ENCODE measurements at places on chromosomes 12 and 14.
A peak's percentile ranks its signal among the peaks of the same experiment; 100 is the strongest.

DNA sequence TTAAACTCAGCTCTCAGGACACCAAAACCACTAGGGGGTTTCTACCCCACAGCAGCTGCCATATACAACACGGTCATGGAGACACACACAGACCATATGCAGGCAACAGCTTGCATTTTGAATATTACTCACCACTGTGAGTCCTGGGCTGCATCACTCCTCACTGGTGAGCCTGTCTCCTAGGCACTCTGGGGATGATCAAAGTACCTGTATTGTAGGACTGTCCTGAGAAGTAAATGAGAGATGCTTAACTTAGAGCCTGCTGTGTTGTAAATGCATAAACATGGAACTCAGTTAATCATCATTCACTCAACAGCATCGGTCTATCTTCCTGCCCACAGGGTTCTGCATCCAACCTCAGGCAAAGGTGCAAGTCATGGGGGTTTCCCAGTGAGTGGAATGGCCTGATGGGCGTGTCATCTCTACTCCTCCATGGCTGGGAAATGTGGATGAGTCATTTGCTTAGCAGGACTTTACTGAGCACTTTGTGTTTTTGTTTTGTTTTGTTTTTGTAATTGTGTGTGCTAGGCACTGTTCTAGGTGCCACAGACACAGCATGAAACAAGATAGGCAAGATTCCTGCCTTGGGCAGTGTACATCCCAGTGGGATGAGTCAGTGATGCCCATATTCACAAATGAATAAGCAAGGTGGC is 1141.2 kb upstream of the TMEM132C start:
- DNase-seq = no peak

DNA sequence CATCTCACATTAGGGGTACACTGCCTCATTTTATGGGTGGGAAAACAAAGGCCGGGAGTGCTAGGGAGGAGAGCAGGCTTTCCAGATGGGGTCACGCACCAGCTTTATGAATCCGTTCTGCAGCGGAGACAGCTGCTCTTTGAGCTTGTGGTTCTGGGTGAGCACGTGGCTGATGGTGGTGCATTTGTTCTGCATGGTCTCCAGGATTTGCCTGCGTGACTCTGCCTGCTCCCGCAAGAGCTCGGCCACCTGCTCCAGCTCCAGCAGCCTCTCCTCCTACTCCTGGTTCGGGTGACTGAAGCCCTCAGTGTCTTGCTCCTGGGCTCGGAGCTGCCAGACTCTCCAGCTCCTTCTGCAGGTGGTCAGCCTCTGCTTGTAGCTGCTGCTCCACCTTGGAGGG is 23.6 kb upstream of the BLTP3B start:
- DNase-seq = no peak

DNA sequence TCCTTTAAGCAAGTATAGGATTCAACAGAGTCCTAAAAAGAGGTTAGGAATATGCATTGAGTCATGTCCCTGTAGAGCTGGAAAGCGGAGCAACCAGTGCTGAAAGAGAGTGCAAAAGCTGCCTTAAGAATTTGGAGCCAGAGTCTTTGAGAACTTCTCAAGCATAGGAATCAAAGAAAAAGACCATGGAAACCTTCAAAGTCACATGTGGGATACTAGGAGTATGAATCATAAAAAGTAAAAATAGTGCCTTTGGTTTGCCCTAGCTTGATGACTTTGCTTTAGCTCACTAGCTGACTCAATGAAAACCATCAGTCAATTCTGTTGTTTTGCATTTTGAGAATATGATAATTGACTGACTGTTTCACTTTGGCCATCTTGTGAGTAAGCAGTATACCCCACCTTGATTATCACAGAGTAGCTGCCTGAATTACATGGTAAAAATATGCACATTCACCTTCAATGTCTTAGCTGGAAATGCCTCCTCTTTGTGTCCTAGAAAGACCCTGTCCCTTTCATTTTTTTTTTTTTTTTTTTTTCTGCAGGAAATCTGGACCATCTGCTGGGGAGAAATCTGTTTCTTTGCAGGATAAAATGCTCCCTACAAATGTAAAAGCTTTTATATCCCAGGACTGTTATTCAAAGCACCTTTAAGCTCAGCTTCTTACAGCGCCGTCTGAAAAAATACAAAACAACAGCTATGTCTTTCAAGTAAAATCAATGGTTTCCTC is 248.6 kb upstream of the KRR1 start:
- DNase-seq = no peak

GRCh38 chr12:11697670-11698387 is 48.4 kb downstream of the ETV6 start:
- DNase-seq = no peak

DNA sequence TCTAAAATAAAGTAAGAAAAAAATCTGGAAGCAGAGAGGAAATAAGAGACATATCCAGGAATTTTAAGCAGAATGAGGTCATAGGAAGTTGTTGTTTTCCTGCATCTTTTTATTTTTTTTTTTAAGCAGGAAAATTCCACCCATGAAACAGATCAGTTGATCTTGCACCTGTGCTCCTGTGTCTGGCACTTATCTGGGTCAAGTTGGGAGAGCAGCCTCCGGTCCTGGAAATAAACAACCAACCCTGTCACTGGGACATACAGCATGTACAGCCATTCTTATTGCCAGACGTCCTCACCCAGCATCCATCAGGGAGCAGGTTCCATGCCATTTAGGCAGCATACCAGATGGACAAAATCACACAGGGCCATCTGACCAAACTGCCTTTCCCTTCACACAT is 266.0 kb upstream of the BTG1 start:
- DNase-seq = no peak

DNA sequence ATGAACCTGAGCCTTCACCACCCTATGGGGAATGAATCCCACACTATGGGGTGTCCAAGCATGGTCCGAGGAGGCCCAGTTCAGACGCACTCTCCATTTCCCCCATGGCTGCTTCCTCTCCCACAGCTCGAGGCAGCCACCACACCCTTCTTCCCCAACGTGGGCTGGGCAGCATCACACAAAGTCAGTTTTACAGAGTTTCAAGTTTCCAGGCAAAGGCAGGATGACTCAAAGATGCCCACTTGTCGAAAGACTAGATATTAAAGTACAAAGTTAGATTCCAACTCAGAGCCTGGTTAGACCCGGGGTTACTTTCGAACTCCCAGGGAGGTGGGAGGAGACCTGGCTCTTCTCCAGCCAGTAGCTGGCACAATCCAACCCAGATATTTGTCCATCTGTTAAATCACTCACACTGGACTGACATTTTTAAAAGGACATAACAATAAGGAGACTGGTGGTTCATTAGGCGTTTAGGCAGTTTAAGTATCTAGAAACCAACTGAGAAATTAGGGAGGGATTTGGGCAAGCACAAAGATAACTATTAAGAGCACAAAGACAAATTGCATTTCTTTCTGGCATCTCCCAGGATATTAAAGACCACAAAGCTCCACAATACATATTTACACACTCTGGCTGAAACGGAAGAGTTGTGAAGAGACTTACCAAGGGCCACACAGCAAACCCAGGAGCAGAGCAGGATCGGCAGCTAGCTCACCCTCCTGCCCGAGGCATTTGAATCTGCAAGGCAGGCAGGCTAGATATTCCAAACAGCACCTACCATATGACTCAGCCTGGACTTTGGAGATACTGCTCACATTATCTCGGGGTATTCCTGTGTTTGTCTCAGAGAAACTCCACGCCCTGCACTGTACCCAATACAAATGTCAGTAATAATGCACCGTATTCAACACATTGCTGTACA is 34.8 kb downstream of the TMCC3 start:
- peak; percentile 88 for DNase-seq

- no peak for DNase-seq
Observed at GRCh38 chr12:78418919-78419318, 445.7 kb upstream of the SYT1 start.

DNA sequence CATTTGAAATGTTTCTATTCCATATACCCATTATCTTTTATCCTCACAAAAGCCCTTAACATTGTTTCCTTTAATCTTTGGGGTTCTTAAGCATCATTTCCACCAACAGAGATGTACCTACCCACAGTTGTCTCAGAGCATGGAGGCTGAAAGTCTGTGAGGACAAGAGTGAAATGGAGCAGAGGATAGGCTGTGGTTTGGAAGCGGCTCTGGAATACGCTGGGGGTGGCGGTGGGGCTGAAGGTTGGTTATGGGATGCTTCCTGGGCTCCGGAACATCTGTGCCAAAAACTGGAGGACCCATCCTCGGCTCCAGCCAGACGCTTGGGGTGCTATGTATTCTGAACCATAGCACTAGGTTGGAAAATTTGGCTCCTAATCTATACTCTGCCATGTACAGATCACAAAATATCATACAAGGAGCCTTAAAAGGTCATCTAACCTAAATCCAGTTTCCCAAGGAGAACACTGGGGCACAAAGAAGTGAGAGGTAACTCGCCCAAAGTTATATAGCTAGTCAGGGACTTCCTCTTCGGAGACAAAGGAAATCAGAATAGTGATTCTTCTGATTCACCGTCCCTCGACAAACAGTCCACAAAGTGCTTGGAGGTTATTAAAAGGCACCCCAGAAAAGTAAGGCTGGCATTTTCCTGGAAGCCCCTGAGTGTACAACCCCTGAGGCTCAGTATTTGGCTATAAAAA is 2.5 kb downstream of the PPP1R3E start:
- DNase-seq = no peak

DNA sequence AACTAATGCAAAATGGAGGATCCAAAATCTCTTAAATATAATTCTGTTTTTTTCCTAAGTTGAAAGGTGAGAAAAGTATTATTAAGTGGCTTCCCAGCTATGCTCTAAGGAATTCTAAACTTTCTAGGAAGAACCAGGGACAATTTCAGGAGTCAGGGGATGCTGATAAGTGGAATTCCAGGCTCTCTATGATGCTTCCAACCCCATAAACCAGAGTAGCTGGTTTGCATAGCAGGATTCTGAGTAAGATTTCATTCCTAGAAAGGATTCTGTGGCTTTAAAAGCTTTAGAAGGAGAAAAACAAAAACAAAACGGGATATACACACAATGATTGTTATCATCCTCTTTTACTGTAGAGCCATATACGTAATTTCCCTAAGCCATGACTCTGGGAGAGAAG is 93.9 kb downstream of the SLC16A7 start:
- no peak for DNase-seq

DNA sequence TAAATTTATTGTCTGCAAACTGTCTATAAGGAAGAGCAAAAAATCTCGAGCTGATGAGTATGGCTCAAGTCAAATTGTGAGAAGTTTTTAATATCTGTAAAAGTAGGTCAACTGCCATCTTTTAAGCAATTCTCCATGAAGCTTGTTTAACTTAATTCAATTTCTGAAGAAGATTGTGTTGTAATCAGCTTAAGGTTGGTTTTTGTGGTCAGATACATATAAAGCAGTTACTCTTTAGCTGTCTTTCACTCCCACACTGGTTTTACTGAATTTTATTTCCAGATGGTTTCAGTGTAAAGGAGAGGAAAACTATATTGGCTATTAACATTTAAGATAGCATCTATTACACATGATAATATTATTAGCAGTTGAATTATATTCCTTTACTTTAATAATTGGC is 1165.1 kb downstream of the SLC16A7 start:
- DNase-seq = no peak

DNA sequence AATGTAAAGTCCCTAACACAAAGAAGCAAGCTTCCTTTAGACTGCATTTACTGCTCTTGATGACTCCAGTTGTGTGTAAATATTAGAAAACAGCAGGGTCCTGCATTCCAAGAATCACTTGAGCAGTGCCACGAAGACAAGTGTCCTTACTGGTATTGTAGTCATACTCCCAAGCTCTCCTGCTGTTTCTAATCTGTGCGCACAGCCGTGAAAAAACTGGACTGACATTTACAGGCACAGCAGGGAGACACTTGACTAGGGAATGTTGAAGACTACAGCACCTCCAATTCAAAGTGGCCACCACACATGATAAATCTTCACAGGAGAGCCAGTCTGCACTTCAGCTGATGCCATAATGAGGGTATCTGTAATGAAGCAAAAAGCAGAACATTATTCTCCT is 91.4 kb downstream of the VRK1 start:
- no peak for DNase-seq

DNA sequence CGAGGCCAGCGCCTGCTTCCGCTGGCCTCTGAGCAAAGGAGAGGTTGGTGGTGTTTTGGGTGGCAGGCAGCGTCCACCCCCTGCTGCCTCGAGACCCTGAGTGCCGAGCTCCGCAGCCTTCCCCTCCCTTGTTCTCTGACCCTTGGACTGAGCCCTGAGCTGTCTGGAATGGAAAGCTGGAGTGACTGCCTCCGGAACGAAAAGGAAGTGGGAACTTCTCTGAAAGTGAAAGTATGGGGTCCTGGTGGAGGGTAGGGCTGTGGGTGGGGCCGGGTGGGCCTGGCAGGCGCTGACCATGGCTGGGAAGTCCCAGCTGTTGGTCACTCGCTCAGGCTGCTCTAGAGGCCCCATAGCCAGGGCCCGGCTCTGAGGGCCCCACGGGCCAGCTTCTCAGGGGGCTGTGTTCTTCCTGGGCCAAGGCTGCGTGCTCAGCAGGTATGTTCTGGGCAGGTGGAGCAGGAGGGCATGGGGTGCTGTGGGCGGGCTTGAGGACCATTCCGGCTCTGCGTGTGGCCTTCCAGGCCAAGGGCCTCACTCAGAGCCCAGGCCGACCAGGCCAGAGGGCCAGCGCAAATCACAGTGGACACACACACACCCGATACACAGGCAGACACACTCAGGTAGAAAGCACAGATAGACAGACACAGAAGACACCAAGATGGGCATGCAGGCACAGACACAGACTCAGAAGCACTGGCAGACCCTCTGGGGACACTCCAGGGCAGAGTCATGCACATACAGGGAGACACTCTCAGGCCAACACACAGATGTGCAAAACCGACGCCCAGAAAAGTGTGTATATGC is at the start of gene EXOC3L4:
Gene EXOC3L4, plus strand, starts transcription at position 320 of the 804 bp plus-strand sequence. CDS start 5,495 bp downstream, outside the sequence.
- DNase-seq = no peak

DNA sequence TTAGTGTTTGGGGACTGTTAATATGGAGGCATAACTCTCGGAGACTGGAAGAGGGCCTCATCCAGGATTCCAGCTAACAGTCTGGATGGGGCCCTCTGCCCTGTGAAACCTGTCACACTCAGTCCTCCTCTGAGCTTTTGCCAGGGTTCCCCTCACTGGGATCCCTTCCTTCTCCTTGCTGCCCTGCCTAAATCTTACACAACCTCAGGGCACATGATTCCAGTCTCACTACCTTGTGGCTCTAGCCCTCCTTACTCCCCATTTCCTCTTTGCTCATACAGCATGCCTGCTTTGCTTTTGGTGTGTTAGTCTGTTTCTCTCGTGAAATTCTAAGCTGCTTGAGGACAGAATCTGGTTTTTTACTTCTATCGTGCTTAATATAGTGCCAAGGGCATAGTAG is 942 bp upstream of the GSG1 start:
- no peak for DNase-seq

GRCh38 chr12:124210991-124211577 is 83.8 kb upstream of the RFLNA start:
- DNase-seq = no peak

- DNase-seq = no peak
Observed at GRCh38 chr12:62481843-62482540, 15.4 kb downstream of the MON2 start.

GRCh38 chr14:50954811-50955372 is 10.6 kb upstream of the PYGL start:
- no peak for DNase-seq
